Naive thymus-derived CD8-positive, alpha-beta T cell (primary cell): ENCODE measurements at places on chromosomes 3 and 15. TPM values are rescaled to one million over a fixed set of nuclear protein-coding genes. Genes with fewer than 3 reads are reported as not detected.

- H3K4me3 ChIP-seq, result no peak overlapping the region
- peak overlapping the region; percentile 13 for H3K27ac ChIP-seq
- H3K36me3 ChIP-seq, result no peaks in the 10 kb centered on the region
- H3K4me1 ChIP-seq, result peaks cover 5% of the 10 kb centered on the region
Observed at GRCh38 chr15:98609144-98609852, 39.0 kb upstream of the IGF1R start.

LRRC49 gene
- polyA plus RNA-seq, result not detected

DNA sequence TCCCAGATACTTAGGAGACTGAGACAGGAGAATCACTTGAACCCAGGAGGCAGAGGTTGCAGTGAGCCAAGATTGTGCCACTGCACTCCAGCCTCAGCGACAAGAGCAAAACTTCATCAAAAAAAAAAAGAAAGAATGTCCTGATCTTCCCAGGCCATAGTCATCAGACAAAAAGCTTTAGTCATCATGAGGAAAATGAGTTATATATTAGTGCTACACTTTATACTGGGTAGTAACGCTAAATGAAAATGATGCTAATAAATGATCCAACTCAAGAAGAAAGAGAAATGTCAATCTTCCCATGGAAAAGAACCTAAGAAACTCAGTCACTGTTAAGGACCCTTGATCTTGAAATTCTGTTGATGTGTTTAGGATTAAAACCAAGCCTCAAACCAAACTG lies 26.3 kb upstream of the TRIM59 start:
- no peak overlapping the region for H3K4me3 ChIP-seq
- peaks cover 8% of the 10 kb centered on the region for H3K27me3 ChIP-seq
- H3K4me1 ChIP-seq, result no peaks in the 10 kb centered on the region

- no peak overlapping the region for H3K4me3 ChIP-seq
- H3K27ac ChIP-seq, result no peak overlapping the region
- DNase-seq, result no peak
- H3K36me3 ChIP-seq, result no peaks in the 10 kb centered on the region
- H3K4me1 ChIP-seq, result no peaks in the 10 kb centered on the region
Observed at GRCh38 chr3:61460636-61461035, 100.7 kb upstream of the PTPRG start.

DYNLT2B gene
- 10.0 TPM for polyA plus RNA-seq

GRCh38 chr15:66715720-66716655 lies 14.0 kb downstream of the SMAD6 start:
- DNase-seq, result no peak
- H3K27me3 ChIP-seq, result no peaks in the 10 kb centered on the region
- no peak overlapping the region for H3K27ac ChIP-seq
- no peaks in the 10 kb centered on the region for H3K36me3 ChIP-seq

- peaks cover 20% of the 10 kb centered on the region for H3K27me3 ChIP-seq
- no peak overlapping the region for H3K27ac ChIP-seq
- no peak overlapping the region for H3K4me3 ChIP-seq
- no peaks in the 10 kb centered on the region for H3K4me1 ChIP-seq
- no peak for DNase-seq
Observed at GRCh38 chr3:169297214-169297613, 366.3 kb downstream of the MECOM start.

DNA sequence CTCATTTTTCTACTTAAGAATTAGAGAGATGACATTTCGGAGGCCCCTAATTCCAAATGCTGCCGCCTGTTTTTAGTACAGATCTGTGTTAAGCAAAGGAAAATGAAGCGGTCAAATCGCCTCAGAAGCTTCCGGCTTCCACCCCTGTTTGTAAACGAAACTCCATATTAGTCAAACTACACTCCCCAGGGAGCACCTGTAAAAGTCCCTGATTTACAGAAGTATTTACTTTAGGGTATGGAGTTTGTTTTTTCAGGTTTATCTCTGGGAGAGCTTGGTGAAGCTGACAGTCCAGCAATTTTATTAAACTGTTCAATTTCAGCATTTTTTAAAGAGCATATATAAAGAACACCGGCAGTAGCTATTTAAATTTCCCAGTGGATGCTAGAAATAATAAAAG lies 319.8 kb downstream of the FHIT start:
- DNase-seq, result no peak
- H3K36me3 ChIP-seq, result peaks cover 3% of the 10 kb centered on the region
- H3K27ac ChIP-seq, result no peak overlapping the region
- H3K4me1 ChIP-seq, result no peaks in the 10 kb centered on the region
- no peak overlapping the region for H3K4me3 ChIP-seq

CYP19A1 gene
- not detected for polyA plus RNA-seq

GRCh38 chr15:100572362-100572983 lies 29.5 kb downstream of the LINS1 start:
- no peak for DNase-seq
- peaks cover 59% of the 10 kb centered on the region for H3K4me1 ChIP-seq
- H3K36me3 ChIP-seq, result no peaks in the 10 kb centered on the region
- no peak overlapping the region for H3K4me3 ChIP-seq
- no peaks in the 10 kb centered on the region for H3K27me3 ChIP-seq

ITIH3 gene
- polyA plus RNA-seq, result not detected

GRCh38 chr15:71634820-71635560 lies 175.4 kb upstream of the NR2E3 start:
- DNase-seq, result no peak
- H3K27ac ChIP-seq, result no peak overlapping the region
- H3K4me3 ChIP-seq, result no peak overlapping the region
- no peaks in the 10 kb centered on the region for H3K36me3 ChIP-seq
- peaks cover 2% of the 10 kb centered on the region for H3K27me3 ChIP-seq

- no peaks in the 10 kb centered on the region for H3K36me3 ChIP-seq
- no peak overlapping the region for H3K4me3 ChIP-seq
- H3K4me1 ChIP-seq, result no peaks in the 10 kb centered on the region
- DNase-seq, result no peak
Observed at GRCh38 chr15:81942157-81942556, 103.7 kb downstream of the MEX3B start.

- peaks cover 6% of the 10 kb centered on the region for H3K4me1 ChIP-seq
- H3K27ac ChIP-seq, result no peak overlapping the region
- no peaks in the 10 kb centered on the region for H3K36me3 ChIP-seq
- H3K27me3 ChIP-seq, result peaks cover 7% of the 10 kb centered on the region
- no peak overlapping the region for H3K4me3 ChIP-seq
Observed at GRCh38 chr3:150783920-150784746, 21.2 kb upstream of the SIAH2 start.

- no peaks in the 10 kb centered on the region for H3K4me1 ChIP-seq
- no peak for DNase-seq
- H3K27ac ChIP-seq, result no peak overlapping the region
- no peaks in the 10 kb centered on the region for H3K36me3 ChIP-seq
Observed at GRCh38 chr3:15452156-15452555, 24.8 kb downstream of the EAF1 start.

GRCh38 chr3:44125246-44125645 lies 116.4 kb upstream of the TOPAZ1 start:
- no peaks in the 10 kb centered on the region for H3K36me3 ChIP-seq
- no peak overlapping the region for H3K27ac ChIP-seq
- peaks cover 7% of the 10 kb centered on the region for H3K4me1 ChIP-seq
- no peak for DNase-seq
- H3K27me3 ChIP-seq, result peaks cover 4% of the 10 kb centered on the region

DNA sequence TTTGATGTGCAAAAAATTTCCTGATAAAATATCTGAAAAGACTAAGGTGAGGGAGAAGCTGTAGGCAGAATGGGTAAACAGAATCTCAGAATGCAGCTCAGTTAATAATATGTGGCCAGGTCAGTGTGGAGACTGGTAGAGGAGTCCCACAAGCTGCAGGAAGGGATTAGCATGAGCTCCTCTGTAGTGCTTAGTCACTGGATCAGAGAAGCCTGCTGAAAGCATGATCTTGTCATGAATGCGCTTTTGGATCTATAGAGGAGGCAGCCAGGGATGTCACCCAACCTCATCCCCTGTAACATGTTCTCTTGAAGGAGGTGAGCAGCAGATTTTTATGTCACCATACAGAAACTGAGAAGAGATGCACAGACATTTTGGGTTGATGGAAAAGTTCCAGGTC lies 1035.3 kb upstream of the GBE1 start:
- no peaks in the 10 kb centered on the region for H3K4me1 ChIP-seq
- no peak overlapping the region for H3K4me3 ChIP-seq
- no peaks in the 10 kb centered on the region for H3K36me3 ChIP-seq
- DNase-seq, result no peak

ATP13A4 gene
- polyA plus RNA-seq, result 0.53 TPM

DNA sequence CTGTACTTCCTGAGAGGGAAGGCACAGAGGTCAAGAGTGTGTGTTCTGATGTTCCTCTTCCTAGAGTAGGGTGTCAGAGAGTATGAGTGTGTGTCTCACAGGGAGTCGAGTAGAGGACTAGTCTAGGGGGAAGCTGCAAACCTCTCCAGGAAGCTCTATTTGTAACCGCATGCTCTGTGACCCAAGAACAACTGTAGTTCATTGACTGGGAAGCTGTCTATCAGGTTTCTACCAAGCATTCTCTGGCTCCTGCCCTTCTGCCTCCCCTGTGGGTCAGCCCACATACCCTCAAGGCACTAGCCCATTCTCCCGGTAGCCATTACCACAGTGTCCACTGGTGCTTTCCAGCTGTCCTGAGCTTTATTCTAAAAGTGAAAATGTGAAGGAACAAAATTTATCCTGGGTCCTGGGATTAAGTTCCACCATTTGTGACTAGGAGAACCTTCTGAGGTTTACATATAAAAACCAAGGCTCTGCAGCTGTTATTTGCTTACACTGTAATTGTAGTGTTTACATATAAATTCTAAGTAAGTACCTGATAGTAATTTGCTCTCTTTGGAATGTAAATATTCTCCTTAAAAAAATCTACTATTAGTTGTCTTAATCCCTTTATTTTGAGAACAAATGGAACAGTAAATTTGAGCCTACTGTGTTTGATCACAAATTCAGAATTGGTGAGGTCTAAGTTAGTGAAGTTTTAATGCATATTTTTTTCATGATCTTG lies 40.7 kb downstream of the MYRIP start:
- peaks cover 2% of the 10 kb centered on the region for H3K4me1 ChIP-seq
- no peak overlapping the region for H3K27ac ChIP-seq
- no peaks in the 10 kb centered on the region for H3K36me3 ChIP-seq
- H3K27me3 ChIP-seq, result peaks cover 25% of the 10 kb centered on the region
- no peak overlapping the region for H3K4me3 ChIP-seq
- DNase-seq, result no peak

DNA sequence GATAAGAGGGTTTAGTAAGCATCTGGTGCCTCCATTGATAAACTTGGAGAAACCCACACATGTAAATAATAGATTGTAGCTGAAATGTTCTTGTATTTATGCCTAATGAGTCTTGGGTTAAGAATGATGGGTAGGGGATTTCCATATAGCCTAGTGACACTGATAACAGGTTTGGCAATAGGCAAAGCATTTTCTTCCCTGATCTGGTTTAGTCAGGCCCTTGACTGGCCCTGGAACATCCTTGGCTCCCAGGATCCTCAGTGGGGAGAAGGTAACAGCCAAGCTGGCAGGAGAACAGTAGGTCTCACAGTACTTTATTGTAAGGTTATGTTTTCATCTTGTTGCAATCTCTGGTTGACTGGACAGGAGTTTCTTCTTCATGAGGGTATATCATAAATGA lies 228.4 kb downstream of the DIPK2A start:
- H3K4me1 ChIP-seq, result no peaks in the 10 kb centered on the region
- no peak overlapping the region for H3K4me3 ChIP-seq
- no peak overlapping the region for H3K27ac ChIP-seq

DNA sequence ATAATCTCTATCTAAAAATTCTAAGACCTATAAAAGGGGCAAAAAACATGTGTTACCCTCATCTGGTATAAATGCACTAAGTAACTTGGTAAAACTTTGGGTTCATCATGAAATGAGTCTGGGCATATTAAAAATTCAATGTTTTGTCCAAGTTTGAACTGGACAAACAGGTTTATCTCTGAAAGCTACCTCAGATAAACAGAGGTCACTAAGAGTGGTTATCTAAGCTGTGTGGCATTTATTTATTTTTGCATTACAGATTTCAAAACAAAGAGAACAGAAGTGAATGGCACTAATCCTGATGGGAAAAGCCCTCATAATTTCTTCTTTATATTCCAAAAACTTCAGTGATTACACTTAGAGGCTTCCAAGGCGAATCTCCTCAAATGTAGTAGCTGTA lies 235.2 kb downstream of the RORA start:
- H3K27me3 ChIP-seq, result peaks cover 7% of the 10 kb centered on the region
- DNase-seq, result no peak
- H3K4me1 ChIP-seq, result no peaks in the 10 kb centered on the region

- H3K27ac ChIP-seq, result no peak overlapping the region
- no peak for DNase-seq
- H3K4me3 ChIP-seq, result no peak overlapping the region
- no peaks in the 10 kb centered on the region for H3K27me3 ChIP-seq
- no peaks in the 10 kb centered on the region for H3K36me3 ChIP-seq
Observed at GRCh38 chr3:68019876-68020275, 365.5 kb upstream of the SUCLG2 start.

- no peak overlapping the region for H3K4me3 ChIP-seq
- no peak for DNase-seq
- no peak overlapping the region for H3K27ac ChIP-seq
- no peaks in the 10 kb centered on the region for H3K4me1 ChIP-seq
- H3K27me3 ChIP-seq, result peaks cover 3% of the 10 kb centered on the region
Observed at GRCh38 chr3:37689645-37690356, 171.9 kb upstream of the CTDSPL start.

DNA sequence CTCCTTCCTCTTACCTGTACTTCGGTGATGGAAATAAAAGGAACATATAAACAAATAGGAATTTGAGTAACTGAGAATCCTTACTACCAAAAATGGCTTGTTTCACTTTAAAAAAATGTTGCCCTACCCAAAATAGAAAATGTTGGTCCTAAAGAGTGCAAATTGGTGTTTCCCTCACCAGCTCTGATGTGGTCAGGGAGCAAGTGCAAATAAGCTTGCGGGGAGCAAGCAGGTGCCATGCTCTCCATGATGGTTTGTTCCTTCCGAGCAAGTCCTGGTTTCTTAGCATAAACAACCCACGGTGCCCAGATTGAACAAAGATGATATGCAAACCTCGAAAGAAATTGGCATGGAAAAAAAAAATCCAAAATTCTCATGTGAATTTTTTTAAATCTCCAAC lies 68.8 kb downstream of the PGPEP1L start:
- no peaks in the 10 kb centered on the region for H3K4me1 ChIP-seq
- no peak overlapping the region for H3K27ac ChIP-seq
- no peak overlapping the region for H3K4me3 ChIP-seq
- no peaks in the 10 kb centered on the region for H3K27me3 ChIP-seq

TTC21A gene
- 0.57 TPM for polyA plus RNA-seq

- H3K4me1 ChIP-seq, result no peaks in the 10 kb centered on the region
- no peaks in the 10 kb centered on the region for H3K36me3 ChIP-seq
- no peaks in the 10 kb centered on the region for H3K27me3 ChIP-seq
- DNase-seq, result no peak
Observed at GRCh38 chr3:152823781-152824180, 11.2 kb upstream of the P2RY1 start.
